Uterus (tissue), 4 donors: ENCODE measurements at places on chromosomes 4 and X.
A peak's percentile ranks its signal among the peaks of the same experiment; 100 is the strongest.

DNA sequence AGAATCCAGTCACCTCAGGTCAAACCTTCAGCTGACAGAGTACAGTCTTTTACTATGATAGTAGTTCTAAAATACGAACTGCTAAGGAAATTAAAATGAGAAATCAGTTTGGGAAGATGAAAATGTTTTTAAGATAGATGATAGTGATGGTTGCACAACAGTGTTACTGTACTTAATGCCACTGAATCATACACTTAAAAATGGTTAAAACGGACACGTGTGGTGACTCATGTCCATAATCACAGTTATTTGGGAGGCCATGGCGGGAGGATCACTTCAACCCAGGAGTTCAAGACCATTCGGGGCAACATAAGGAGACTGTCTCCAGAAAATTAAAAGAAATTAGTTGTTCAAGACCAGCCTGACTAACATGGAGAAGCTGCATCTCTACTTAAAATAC is 41.4 kb downstream of the ABHD18 start:
- no peak for DNase-seq

DNA sequence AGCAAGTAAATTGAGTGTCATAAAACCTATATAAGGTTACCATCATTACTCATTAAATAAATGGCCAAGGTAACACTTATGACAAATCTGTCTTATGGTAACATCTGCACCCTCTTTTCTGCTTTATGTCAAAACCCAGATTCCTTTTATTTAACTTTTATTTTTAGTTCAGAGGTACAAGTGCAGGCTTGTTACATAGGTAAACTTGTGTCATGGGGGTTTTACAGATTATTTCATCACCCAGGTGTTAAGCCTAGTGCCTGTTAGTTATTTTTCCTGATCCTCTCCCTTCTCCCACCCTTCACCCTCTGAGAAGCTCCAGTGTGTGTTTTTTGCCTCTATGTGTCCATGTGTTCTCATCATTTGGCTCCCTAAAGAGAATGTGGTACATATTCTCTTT is 930.7 kb downstream of the CCSER1 start:
- no peak for DNase-seq

GRCh38 chr4:108317377-108317776 is 148.6 kb upstream of the LEF1 start:
- DNase-seq, result no peak

DNA sequence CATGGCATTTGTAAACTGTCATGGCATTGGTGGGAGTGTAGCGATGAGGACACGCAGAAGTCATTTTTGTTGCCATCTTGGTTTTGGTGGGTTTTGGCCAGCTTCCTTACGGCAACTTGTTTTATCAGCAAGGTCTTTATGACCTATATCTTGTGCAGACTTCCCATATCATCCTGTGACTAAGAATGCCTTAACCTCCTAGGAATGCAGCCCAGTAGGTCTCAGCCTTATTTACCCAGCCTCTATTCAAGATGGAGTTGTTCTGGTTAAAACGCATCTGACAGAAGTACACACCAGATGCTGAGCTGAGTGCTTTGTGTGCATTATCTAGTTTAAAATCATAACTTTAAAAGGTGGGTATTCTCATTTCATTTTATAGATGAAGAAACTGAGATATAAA is 268.8 kb upstream of the GALNT7 start:
- DNase-seq, result no peak

DNA sequence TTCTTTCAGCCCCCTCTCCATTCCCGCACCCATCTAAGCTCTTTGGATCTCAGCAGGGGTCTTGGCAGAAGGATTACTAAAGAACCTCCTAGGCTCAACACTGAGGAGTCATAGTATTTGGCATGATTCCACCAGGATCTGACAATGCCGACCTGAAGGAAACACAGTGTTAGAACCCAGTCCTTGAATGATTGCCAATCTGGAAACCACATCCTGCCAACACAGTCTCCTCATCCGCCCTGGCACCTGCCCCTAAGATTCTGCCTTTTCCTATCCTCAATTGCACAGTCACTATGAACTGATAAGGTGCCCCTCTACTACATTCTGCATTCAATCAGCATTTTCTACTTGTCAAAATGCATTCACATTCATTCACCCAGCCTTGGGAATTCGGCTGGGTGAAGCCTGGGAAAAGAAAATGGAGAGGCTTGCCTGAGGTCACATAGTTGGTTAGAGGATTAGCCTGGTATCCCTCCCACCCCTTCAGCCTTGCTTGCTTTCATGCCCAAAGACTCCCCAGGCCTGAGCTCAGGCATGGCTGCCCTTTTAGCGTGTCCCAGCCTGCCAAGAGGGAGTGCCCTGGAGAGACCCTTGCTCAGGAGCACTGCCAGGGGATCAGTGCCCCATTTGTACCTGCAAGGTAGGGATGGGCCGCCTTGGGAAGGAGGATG is 2.2 kb upstream of the CLDN2 start:
- no peak for DNase-seq

GRCh38 chrX:47484885-47485284 is 1.9 kb upstream of the ZNF41 start:
- no peak for DNase-seq

DNA sequence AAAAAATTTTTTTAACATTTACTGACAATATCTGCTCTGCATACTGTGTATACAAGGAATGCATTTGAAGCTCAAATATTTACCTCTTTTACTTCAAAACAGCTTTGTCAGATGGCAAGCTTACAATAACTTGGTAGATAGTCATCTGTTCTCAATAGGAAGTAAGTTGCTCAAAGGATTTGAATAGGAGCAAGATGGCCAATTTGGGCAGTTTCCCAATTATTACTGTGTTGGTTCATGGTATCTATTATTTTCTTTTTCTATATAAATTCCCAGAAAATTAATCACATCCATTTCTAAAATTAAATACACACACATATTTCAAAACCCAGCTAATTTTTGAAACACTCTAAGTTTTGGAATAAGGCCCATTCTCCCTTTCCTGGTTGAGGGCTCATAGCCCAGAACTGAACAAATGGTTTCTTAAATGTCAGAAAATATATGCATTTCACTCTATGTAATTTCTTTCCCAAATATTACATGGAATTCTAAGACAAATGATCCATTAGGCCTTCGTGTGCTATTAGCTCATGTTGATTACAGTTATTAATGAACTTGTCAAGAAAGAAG is 60.2 kb upstream of the BLTP1 start:
- DNase-seq, result no peak

DNA sequence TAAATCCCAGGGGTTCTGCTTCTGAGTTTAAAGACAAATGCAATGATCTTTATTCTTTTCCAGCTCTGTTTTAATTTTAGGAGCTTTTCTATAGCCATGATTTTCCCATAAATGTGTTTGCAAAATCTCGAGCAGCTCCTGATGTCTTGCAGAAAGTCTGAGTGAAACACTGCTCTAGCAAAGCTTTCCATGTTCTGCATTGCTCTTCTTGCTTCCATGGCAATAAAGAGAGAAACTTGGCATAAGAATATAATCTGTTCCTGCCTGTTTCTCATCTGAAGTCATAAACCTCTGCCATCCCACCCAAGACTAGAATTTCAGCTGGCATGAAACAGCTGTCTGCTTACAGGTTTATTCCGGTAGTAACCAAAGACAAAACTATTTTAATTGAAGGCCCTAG is 254.5 kb downstream of the SPRY1 start:
- DNase-seq, result no peak

GRCh38 chr4:107247738-107248137 is 211.6 kb upstream of the DKK2 start:
- DNase-seq, result peak; percentile 62

DNA sequence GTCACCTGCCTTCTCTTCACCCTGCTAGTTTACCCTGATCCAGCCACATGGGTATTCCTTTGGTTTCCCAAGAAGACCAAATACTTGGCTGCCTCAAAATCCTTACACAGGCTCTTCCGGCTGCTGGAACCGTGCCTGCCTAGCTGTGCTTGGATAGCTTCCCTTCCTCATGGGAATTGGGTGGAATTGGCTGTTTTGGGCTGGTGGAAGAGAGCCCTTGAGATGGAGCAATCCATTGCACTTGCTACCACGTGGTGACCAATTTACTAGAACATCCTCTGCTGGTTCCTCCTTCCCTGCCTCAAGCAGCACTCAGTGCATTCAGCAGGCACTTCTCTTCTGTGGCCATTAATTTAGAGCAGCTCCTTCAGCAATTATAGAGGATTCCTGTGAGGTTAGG is 119.3 kb upstream of the AP1S2 start:
- no peak for DNase-seq

- no peak for DNase-seq
Measured at GRCh38 chr4:93578942-93579341, 249.6 kb upstream of the ATOH1 start.

DNA sequence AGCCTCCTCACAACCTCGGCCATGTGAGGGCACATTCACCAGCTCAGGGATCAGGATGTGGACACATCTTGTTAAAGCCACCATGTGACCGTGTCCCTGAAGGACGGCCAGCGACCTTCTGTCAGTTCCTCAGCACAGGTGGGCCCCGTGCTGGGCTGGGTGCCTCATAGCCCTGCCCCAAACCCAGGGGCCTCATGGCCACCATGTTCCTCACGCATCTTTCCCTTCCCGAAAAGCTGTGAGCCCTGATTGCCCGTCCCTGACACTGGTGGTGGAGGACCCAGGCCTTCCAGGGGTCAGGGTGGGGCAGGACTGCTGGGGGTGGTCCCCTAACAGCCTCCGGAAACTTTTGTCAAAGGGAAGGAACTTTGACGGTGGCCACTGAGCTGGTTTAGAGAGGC is 60.1 kb upstream of the ADRA2C start:
- DNase-seq, result no peak

DNA sequence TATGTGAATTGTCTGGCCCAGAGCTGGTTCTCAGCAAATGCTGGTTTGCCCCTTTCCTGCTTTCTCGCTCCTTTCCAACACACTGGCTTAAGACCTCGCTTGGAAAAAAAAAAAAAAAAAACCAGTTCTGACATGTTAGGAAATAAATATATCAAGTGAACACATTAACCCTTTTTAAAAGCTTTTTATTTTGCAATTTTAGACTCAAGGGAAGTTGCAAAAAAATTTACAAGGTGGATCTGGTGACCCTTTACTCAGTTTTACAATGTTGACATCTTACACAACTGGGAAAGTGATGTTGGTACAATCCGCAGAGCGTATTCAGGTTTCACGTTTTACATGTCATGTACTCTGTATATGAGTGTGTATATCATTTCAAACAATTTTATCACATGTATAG is 100.1 kb downstream of the RTL5 start:
- no peak for DNase-seq

GRCh38 chrX:101287402-101287801 is 3.7 kb downstream of the TAF7L start:
- DNase-seq, result no peak

- no peak for DNase-seq
Measured at GRCh38 chr4:33722254-33722653, 2522.1 kb downstream of the ARAP2 start.

GRCh38 chr4:139709660-139710059 is 44.0 kb downstream of the MGST2 start:
- DNase-seq, result no peak

DNA sequence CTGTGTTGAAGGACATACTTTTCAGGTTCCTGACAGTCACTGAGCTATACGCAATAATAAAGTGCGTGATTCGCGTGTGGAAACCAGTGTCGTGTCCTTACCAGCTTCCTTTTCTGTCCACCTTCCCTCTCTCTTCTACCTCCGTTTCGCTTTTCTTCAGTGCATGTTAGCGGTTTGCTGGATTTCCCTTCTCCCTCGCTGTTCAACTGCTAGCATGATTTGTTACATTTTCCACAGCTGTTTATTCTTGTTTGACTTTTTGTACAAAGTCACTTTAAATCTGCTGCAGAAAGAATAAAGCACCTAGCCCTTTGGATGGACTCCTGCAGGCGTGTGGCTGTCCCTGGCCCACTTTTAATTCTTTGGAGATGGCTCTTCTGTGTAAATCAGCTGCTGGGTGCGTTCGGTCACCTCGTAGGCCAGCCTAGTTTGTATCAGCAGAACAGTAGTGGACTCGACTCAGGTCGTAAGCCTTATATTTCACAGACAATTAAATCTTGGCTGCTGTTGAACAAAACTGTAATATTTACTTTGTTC is 8.9 kb upstream of the HAND2 start:
- no peak for DNase-seq

DNA sequence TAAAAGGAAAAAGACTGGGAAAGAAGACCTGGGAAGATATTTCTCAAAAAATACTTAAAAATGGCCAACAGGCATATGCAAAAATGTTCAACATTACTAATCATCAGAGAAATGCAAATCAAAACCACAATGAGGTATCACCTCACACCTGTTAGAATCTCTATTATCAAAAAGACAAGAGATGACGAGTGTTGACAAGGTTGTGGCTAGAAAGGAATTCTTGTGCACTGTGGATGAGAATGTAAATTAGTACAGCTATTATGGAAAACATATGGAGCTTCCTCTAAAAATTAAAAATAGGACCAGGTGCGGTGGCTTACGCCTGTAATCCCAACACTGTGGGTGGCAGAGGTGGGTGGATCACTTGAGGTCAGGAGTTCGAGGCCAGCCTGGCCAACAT is 50.0 kb downstream of the C4orf46 start:
- DNase-seq, result no peak

DNA sequence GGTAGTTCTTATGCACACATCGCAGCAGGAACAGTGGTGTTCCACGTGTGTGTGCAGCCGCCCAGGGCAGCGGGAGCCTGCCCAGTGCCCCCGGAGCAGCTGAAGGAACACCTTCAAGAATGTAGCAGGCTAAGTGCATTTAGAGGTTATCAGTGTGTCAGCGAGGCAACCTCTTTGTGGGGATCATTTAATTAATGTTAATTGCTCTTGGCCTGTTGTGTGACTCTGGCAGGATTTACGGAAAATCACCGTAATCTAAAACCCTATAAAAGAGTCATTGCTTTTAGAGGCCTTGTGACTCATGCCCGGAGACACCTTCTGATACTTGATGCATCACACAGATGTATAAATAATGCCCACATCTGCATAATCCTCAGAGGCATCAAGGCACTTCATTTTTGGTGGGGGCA is 47.3 kb upstream of the GATB start:
- DNase-seq, result no peak

GRCh38 chr4:1367230-1367935 is 20.4 kb downstream of the UVSSA start:
- DNase-seq, result no peak

DNA sequence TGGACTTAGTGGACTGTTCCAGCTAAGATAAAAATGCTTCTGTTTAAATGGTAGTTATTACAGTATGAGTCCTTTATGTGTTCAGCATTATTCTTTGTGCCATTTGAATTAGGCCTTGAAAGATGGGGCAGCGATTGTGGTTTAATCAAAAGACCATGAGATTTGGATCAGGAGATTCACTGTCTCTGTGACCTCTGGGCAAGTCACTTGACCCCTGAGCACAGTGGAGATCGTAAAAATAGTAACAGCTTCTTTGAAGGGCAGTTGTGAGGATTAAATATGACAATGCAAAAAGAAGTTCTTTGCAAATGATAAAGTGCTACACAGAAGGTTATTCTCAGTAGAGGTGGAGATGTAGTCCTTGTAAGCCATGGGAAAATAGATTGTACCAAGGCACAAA is 10.8 kb downstream of the CXCR3 start:
- no peak for DNase-seq

GRCh38 chrX:147351644-147352043 is 537.1 kb upstream of the CXorf51A start:
- DNase-seq, result no peak
